ENCODE measurements at places on chromosomes 1 and 21. TPM values are rescaled to one million over a fixed set of nuclear protein-coding genes. Genes with fewer than 3 reads are reported as not detected.

Gene NPR1
- 8.8 TPM for total RNA-seq

GRCh38 chr21:45799765-45800338, 156.3 kb downstream of the PCBP3 start:
- DNase-seq = no peak

- DNase-seq = no peak
These were observed 2.1 kb downstream of the SAMD11 start for GRCh38 chr1:925561-926421.

DNA sequence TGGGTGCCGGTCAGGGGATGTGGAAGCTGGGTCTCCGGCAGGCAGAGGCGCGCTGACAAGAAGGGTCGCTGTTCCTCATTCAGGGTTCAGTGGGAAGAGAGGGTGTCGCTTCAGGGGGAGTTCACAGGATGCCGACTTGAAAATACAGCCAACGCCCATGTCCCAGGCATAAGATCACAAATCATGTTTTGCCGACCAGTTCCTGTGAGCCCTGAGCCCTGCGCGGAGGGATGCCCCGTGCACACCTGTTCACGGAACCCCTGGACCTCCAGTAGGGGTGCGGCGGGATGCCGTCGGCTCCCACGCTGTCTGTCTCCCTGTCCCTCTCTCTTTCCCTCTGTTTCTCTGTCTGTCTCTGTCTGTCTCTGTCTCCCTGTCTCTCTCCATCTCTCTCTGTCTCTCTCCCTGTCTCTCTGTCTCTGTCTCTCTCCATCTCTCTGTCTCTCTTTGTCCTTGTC, 26.8 kb downstream of the TP73 start:
- no peak for DNase-seq

Gene RAD54L
- 0.81 TPM for total RNA-seq

- DNase-seq = no peak
These were observed 27.3 kb downstream of the SPSB1 start for GRCh38 chr1:9319789-9320519.

GRCh38 chr21:32494934-32495709, 82.6 kb downstream of the EVA1C start:
- no peak for DNase-seq

Gene HFM1
- total RNA-seq = 0.60 TPM

Gene TNFSF4
- 1.5 TPM for total RNA-seq

DNA sequence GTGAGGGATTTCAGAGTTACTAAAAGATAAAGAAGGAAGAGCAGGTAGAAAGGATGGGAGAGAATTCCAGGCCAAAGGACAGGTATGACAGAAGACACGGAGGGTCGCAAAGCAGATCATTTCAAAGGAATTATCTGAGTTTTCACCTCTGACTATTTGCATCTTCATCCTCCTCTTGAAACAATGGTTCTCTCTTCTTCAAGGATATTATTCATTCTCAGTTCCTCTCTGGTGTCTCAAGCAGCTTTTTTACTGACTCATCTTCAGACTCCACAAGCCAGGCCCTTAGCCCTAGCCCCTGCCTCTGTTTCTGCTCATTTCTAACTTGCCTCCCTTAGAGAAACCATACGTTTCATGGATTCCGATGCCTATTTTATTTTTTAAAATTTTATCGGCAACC, 15.0 kb downstream of the DDX59 start:
- DNase-seq = no peak

DNA sequence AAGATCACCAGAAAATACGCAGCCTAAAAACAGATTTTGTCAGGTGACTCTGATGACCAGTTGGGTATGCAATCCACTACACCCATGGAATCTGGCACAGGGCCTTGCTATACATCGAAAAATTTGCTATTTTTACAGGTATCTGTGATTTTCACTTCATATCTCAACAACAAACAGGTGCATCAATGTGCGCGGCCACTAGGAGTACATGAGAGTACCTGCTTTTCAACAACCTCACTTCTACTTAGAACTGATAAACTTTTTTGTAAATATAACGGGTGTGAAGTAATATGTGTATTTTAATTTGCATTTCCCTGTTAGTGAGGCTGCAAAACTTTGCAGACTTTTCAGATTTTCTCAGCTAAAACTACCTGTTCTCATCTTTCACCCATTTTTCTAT, 80.8 kb downstream of the SLC45A1 start:
- DNase-seq = no peak

DNA sequence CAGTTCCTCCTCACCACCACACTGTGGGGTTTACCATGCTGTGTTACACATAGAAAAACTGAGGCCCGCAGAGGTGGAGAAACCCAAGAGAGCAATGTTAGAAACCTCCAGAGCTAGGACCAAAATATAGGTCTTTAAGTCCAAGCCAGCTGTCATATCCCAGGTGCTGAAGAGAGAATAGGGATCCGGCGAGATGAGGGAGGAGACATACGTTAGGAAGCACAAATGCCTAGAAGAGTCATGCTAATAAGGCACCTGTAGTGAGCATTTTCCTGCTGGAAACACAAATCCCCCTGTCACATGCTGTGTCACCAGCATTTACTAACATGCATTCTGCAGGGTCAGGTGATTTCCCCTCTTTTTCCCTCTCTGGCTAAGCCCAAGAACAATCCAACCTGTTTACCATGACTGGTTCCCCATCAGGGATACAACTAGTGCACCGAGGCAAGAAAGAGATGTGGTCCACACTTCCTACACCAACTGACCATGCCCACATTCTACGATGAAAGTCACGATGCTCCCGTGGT, 168.6 kb upstream of the CAMK1G start:
- DNase-seq = no peak

DNA sequence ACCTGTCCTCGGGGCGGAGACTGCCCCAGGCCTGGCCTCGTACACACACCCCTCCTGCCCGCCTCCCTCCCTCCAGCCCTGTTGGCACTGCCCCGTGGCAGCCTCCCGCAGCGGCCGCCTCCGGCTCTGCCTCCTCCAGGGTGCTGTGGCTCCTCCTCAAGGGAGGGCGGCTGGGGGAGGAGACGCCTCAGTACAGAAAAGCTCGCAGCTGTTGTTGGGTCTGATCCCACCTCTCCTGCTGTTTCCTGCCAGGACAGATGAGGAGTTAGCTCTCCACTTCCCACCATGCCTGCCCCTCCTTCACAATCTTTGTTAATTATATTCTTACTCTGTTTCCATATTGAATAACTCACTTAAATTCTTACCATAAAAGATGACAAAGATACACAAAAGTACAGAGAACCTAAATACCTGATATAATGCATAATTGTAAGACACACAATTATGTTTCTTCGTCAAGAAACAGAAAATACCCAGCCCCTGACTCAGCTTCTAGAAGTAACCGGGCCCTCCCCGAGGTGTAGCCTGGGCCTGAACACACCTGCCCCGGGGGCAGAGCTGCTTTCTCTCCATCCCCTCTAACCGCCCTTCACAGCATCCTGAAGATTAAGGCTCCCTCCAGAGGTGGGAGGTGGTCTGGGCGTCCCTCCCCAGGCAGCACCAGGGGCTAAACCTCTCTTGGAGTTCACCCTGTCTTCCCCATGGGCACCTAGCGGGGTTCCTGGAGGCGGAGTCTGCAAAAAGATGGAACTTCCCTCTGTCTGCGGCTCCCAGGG, 30.6 kb upstream of the COL6A1 start:
- DNase-seq = peak; percentile 53

Gene SPOCD1
- total RNA-seq = 1.8 TPM

- no peak for DNase-seq
These were observed 824.6 kb upstream of the TMPRSS15 start for GRCh38 chr21:19228226-19228625.

Gene PLPPR4
- total RNA-seq = 2.2 TPM

DNA sequence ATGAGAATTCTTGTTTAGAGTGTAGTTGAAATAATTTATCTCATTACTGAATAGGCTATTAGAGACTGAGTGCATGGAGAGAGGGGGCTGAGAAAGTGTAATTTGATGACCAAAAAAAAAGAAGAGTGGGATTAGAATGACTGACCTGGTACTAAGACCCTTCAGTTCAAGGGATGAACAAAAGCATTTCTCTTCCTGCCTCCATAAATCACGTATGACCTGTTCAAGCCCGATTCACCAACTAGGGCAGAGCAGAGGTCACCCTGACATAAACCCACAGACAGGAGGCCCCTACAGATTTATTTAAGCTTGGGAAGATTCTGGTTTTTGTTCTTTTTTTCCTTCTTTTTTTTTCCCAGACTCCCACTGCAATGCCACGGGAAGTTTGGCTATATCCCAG, 123.7 kb upstream of the COP1 start:
- no peak for DNase-seq

- peak; percentile 42 for DNase-seq
These were observed 5.7 kb upstream of the PLPP3 start for GRCh38 chr1:56584910-56585528.

Gene DMRTA2
- total RNA-seq = not detected

DNA sequence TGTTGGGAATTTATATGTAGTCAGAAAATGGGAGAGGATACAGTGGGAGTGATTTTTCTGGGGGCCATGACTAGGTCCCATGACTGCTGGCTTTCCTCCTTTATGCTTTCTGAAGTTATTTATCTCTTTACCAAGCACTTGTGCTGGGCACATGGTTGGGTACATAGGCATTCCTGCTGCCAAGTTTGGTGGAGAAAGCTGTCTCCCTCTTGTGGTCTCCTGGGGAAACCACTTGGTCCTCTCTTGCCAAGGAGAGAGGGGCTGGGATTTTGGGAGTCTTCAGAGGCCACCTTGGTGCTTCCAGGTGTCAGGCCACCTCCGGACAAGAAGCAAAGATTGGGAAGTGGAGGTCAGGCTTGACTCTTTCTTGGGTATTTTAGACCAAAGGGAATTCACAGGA, 120.2 kb upstream of the KCNE2 start:
- no peak for DNase-seq

Gene CNR2
- 0.03 TPM for total RNA-seq

DNA sequence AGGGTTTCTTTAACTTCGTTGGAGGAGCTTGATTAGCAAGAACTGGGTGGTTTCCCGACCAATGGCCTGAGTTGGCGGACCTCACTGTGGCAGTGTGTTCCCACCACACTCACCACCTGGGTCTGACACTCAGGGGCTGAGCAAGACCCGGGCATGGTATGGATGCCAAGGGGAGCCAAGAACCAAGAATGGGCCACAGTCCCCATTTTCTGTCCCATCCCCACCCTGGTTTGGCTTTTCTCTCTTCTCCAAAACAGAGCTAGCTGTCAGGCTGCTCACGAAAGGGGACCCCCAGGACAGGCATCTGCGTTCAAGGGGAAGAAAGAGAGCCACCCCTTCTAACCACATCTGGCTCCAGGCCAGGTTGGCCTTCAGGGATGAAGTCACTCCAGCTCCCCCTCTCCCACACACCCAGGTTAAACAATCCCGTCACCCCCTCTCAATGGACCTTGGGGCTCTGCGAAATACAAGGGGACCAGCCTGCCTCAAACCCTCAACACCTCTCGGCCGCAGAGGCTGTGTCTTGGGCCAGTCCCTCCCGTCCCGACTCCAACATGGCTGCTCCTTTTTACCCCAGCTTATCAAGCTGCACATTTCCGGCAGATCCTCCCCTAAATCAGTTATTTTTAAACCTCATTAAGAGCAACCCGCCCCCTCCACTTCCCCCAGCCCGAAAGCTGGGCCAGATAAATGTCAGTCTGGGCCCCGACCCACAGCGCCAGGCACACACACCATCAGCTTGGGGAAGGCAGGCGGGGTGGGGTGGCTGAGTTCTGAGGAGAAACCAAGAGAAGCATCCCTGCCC, 3.4 kb downstream of the TAGLN2 start:
- DNase-seq = no peak

DNA sequence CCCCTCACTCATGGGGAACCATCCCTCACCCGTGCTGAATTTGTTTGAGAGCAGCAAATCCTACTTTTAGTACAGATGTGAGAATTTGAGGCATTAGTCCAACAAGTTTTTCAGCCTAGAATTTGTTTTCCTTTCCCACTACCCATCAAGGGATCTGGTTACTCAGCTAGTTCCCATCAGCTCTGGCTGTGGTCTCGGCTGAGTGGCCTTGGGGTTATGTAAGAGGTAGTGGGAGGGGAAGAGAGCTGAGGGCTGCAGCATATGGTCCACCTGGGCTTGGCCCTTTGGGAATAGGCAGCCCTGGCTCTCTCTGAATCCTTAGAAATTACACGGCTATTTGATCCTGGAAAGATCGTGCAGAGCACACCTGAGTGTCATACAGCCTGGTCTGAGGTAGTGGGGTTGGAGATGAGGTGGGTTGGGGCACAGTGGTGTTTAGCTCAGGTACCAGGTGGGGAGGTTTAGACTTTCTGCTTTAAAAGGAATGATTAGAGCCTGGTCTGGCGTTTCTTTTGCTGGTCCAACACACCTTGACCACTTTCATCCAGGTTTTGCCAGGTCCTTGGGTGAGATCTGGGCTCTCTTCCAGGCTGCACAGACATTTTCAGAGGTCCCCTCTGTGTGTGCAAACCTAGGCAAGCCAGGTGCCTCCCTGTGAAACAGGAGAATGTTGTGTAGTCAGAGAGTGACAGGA, 4.2 kb downstream of the GSTM4 start:
- DNase-seq = no peak

Gene MYBPH
- not detected for total RNA-seq

DNA sequence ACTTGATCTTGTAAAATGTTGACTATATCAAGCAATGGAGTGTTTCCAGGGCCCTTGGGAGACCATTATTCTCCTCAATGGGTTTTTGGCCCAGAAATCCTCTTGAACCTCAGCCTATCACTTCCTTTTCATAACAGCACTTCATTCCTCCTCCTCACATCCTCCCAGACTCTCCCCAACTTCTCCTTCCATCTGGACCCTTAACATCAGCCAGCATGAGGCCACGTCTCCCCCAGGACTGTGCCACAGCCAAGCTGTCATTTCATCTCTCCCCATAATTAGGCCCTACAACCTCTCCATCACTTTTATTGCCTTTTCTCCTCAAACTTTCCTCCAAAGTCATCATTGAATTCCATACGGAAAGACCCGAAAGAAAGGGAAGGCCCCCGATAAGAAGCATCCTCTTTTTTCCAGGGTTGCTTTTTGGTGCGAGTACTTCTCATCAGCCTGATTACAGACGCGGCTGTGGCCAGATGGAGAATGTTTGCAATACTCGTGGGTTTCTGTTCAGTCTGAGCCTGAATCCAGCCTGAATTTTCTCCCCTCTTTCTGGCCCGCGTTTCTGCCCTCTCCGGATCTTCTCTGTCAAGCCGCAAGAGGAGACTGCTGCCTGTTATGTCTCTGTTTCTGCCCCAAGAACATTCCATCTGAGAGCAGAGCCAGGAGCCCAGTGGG, 52.7 kb upstream of the SLC25A33 start:
- DNase-seq = no peak

Gene DNAJC28
- 2.8 TPM for total RNA-seq

DNA sequence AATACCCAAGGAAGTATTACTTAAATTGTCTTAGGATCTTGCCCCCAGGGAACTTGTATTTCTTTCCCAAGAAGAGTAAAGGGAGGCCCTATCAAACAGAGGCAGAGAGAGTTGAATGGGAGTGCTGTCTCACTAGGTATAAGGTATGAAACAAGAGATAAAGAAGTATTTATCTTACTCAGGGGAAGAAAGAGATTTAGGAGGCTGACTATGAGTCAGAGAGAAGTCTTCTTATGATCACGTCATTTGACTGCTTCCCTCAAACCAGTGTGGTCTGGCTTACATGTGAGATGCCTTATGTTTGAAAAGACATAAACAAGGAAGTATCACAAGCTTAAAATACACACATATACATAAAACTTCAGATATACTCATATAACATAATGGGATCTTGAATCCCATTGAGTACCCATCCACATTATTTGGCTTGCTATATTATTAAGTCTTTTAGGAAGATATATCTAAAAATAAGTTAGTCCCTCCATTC, 29.6 kb downstream of the DUSP10 start:
- DNase-seq = no peak

Gene BARHL2
- not detected for total RNA-seq

Gene STUM
- 0.86 TPM for total RNA-seq

Data from mucosa of gallbladder (tissue), 1 donor.